Stimulated activated CD8-positive, alpha-beta memory T cell treated with anti-CD3 and anti-CD28 coated beads, Interleukin-15, amount 100 ng/mL, for 1 hour (primary cell): ENCODE measurements at places on chromosomes 2 and 18.

DNA sequence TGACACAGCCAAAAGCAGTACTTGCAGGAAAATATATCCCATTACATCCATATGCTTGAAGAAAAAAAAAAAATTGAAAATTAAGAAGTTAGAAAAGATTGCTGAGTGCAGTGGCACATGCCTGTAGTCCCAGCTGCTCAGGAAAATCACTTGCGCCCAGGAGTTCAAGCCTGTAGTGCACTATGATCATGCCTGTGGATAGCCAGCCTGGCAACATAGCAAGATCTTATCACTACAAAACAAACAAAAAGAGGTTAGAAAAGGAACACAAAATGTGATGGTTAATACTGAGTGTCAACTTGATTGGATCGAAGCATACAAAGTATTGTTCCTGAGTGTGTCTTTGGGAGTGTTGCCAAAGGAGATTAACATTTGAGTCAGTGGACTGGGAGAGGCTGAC is 361.9 kb downstream of the NYAP2 start:
- no peak for DNase-seq

DNA sequence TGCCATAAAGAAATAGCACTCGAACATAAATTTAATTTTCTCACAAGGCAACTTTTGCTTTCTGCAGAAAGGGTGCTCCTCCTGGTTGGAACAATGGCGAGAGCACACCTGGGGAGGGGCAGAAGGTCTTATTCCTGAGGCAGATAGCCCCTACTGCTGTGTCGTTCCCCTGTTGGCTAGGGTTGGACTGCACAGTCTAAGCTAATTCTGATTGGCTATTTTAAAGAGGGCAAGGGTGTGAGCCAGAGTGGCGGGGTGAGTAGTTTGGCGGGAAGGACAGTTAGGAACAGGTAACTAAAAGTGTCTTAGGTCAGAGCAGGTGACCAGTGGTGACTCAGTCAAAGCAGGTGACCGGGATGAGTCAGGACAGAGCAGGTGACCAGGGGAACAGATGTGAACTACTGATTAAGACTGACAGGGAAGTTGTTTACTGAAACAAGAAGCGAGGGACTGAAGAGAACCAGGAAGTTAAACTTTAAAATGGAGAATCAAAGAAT is 49.7 kb upstream of the AGAP1 start:
- no peak for DNase-seq

DNA sequence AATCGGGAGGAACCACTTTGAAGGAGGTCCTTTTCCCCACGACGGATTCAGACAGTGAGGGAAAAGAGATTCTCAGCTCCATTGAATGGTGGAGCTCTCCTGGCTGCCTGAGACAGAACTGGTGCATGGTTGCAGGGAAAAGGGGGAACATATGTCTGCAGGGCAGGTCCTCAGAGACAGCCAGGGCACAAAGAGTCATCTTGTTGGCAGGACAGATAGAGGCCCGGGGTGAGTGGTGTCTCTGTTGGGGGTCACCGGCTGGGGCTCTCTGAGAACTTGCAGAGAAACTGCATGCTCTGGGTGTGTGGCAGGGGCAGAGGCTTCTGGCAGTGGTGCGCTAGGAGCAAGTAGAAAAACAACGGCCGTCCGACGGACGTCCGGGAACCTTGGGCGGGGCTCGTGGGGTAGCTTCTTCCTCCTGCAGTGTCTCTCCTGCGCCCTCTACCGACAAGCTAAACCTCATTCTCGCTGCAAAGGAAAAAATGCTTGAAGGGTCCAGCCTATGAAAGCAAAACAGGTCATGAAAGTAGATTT is 94.3 kb downstream of the CDCA7 start:
- peak; percentile 24 for DNase-seq

GRCh38 chr2:49053156-49053555 is 101.2 kb downstream of the FSHR start:
- no peak for DNase-seq

- no peak for DNase-seq
Measured at GRCh38 chr2:1979138-1979537, 234.8 kb upstream of the PXDN start.

DNA sequence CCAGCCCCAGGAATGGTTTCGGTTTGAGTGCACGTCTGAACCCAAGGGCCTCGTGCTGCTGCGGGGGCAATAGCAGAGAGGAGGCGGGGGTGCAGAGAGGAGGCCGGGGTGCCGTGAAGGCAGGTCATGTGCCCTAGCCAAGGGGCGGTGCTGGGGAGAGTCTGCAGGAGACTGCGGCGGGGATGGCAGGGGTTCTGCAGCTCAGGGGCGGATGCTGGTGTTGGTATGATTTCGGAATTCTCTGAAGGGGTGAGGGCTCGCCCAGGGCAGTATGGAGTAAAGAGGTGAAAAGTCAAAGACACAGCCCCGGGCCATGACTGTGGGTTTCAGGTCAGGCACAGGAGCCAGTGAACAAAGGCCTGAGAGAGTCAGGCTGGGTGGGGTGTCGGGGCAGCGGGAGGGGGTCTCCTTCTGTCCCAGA is 186.5 kb upstream of the HDAC4 start:
- no peak for DNase-seq

- no peak for DNase-seq
Measured at GRCh38 chr18:54608028-54608642, 17.1 kb downstream of the DYNAP start.

DNA sequence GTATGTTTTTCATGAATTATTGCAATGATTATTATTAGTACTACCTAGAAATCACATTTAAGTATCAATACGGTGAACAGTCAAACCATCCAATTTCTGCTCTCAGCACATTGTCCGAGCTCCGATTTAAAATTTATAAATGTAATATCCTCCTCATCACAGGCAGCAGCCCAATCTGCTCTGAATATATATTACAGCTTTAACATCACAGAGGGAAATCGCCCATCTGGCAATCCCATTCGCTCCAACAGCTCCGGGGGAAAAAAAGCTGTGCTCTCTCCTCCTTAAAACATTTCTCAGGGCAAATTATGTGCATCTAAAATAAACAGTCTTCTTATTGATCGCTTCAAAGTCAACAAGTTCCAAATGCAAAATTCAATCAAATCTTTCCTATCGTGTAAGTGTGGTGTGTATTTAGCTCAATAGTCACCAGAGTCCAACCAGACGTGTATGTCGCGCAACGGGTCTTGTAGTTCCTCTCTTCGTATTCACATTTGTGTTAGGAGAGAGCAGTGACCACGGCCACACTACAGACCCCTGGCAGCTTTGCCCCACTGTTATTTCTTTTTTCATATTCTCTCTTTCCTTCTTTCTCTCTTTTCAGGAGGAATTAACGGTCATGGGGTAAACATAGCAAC is 2.4 kb downstream of the FIGN start:
- no peak for DNase-seq

DNA sequence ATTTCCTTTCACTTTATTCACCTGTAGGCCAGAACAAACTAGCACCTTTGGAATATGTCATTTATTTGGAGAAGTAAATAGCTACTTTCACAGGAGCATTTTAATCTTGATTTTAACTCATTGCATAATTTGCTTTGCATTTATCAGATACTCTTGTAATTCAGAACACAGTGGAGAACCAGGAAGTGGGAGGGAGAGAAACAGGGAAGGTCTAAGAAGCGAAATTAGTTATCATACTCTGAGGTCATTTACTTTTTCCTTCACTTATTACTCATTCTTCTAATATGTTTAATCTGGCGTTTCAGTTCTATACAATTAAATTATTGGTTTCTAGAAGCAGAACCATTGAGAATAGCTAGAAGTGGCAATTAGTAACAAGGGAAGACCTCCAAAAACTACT is 20.7 kb downstream of the RBM44 start:
- no peak for DNase-seq

DNA sequence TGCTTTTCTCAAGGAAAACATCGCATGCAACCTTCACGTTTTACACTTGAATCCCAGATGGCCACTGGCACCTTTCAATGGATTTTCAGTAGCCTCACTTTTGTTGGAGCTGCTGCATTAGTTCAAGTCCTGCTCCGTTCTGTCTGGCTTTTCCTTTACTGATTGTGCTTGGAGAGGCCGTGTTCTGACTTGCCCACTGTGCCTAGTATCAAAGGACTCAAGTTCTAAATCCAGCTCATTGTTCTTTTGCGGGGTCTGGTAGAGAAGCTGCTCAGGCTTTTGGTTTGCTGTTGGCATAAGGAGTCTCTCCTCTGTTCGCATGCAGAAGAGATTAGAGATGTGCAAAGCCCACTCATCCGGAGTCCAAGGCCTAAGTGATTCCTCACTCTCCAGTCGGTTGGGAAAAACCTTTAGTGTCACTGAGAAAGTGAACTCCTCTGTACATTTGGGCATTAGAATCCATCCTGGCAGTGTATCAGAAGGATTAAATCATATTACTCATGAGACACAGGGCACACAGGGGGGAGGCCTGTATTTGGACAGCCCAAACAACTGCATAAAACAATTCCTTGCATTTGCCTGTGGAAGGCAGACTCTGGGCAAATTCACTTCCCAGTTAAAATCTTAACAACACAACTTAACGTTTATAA is 69.7 kb downstream of the NCK2 start:
- no peak for DNase-seq

DNA sequence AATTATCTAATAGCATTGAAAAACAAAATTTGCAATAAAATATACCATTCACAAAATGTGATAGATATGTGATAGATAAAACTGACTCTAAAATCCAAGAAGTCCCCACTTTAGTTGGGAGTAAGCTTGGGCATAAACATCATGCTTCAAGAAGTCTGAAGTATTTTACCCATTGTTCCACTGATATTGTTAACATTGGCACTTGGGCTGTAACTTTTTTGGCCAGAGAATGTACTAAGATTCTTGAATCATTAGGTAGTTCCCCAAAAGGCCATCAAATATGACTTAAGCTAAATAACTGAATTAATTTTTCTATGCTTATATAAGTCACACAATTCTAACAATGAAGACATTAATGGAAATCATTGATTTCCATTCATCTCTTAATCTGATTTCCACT is 413.6 kb downstream of the CDH2 start:
- DNase-seq: no peak

- no peak for DNase-seq
Measured at GRCh38 chr2:222568865-222569264, 87.0 kb downstream of the FARSB start.

GRCh38 chr2:55224761-55225261 is 7.3 kb downstream of the CLHC1 start:
- DNase-seq: no peak

DNA sequence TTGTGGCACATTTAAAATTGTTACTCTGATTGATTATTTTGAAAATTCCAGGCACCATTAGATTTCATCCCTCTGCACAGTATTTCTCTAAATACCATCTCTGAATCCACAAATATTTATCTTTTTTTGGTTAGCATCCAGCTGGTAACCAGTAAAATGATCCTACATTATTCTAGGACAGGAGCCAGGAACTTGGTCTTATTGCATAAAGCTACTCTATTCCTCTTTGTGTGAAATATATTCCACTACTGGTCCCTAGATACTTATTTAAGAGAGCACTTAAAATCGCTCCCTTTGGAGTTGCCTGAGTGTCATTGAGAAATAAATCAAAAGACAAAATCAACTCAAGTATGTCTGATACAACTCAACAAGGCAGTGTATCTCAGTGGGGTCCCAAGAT is 7.4 kb upstream of the MBOAT2 start:
- DNase-seq: no peak
